Activated CD4-positive, alpha-beta T cell treated with anti-CD3 and anti-CD28 coated beads for 1 hour (primary cell): ENCODE measurements at places on chromosomes 1 and 21.

- no peak for DNase-seq
Observed at GRCh38 chr1:213369465-213369864, 318.4 kb downstream of the RPS6KC1 start.

GRCh38 chr1:64140596-64140995 is 62.8 kb upstream of the UBE2U start:
- DNase-seq: no peak

DNA sequence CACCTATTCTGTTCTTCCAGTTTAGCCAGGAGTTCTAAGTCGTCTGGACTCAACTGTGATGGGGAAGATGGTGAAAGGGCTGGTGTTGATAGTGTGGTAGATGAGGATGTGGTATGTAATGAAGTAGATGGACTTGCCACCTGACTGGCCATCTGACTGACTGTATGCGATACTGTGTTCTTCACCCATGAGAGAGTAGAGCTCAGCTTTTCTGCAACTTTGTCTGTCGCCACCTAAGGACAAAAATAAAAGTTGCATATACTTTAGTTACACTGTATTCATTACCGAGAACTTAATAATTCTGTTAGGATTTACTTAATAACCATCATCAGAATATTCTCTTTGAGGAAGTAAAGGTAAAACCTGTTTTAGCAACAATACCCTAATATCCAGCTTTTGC is 48.5 kb downstream of the EVI5 start:
- DNase-seq: no peak

DNA sequence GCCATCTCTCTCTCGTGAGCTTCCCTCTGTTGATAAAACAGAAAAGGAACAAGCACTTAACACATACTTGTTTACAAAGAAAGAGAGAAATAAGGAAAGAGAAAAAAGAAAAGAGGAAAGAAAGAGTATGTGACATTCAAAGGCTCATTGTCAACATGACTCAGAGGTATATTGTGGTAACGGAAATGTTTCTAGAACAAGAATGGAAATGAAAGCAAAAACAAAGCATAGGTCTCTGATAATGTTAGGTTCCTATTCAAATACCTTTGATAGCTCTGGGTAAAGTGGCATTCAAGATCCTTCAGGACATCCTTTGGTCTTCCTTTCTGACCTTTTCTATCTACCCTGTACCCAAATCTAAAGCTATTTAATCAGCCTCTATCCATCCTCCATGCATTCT is 67.4 kb upstream of the DMRTA2 start:
- no peak for DNase-seq

- DNase-seq: no peak
Observed at GRCh38 chr1:29677028-29678024, 441.0 kb downstream of the PTPRU start.
